ENCODE measurements at places on chromosomes 7 and 10.

GRCh38 chr10:12252882-12253546 is 57.0 kb downstream of the CDC123 start:
- DNase-seq: no peak

DNA sequence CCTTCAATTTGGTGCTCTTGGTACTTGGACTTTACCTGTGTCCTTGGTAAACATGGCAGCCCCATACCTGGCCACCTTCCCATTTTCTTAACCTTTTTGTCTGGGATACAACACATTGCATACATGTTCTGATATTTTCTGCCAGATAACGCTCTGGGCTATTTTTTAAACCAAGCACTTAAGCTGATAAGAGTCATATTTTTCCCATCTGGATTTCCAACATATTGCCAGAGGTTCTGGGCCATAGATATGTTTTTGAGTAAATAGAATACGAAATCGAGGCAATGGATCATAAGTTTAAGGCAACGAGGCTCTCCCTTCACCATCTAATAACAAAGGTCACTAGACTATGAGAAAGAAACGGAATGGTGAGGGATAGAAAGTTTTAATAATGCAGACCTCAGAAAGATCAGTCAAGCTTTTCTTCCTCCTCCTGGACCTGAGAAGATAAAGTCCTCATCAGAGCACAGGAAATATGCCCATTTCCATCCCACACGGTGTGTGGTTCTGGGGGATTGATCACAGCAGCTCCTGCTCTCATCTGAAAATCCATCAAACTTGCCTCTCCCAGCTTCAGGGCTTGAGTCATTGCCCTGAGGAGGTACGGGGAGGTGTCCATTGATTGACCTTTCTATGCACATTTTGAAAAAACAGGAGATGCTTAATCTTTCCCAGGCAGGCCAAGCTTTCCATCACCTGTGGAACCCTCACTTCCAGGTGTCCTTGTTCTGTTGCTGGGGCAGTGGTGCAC is 257.2 kb downstream of the GFRA1 start:
- DNase-seq: no peak

DNA sequence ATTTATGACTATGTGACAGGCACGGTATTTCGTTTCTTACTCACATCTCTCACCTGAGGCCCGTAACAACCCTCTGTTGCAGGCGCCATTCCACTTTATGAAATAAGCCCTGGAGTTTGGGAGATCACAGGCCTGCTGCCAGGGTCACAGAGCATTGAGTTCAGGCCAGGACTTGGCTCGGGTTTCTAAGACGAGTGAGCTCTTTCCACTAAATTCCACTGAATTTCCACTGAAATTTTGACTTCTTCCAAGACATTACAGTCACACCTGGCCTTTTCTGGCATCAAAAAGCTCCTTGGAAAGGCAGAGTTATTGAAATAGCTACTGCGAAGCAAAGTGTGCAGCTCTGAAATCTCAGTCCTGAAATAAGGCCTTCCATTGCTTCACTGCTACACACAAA is 282.8 kb upstream of the MGMT start:
- DNase-seq: no peak

DNA sequence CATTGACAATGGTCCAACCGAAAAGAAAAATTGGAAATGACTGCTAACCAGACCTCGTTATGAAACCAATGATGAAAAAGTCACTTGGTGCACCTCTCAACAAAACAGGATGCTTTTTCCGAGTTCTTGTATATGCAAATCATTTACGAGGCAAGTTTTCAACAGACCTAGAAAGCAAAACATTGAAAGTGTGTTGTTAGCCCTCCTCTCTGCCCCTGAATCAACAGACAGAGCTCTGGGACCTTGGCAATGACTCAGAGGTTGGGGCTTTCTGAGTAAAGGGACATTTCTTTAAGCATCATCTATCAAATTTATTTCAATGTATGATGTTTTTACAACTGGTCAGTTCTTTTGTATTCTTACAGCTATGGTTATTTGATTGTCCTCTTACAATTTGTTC is 16.3 kb upstream of the DKK1 start:
- DNase-seq: no peak

DNA sequence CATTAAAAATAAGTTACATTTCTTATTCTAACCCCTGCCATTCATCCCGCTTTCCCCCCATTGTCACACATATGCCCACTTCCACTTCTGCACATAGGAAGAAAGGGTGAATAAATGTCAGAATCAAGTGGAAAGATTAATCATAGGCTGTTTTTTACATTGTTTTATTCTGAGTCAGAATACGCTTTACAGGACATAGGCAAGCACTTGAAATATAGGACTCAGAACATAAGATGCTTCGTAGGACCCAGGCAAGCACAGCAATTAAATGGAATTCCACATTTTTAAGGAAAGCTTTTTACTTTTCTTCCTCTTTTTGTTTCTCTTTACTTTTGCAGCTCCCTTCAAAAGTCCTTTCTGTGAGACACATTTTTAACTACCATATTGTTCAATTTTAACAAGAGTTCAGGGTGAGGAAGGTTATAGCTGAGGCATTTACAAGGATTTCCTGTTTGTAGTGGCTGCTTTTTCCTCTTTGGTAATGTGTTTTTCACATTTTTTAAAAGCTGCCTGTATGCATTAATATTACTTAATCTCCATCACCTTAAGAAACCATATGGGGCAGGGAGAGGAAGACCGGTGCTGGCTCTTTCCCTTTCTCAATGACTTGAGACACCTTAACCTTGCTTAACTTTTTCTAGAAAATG is 130.0 kb downstream of the TES start:
- DNase-seq: no peak

GRCh38 chr7:130444234-130444633 is 3.4 kb upstream of the CEP41 start:
- DNase-seq: no peak

GRCh38 chr10:123772645-123773508 is 106.7 kb downstream of the GPR26 start:
- no peak for DNase-seq

DNA sequence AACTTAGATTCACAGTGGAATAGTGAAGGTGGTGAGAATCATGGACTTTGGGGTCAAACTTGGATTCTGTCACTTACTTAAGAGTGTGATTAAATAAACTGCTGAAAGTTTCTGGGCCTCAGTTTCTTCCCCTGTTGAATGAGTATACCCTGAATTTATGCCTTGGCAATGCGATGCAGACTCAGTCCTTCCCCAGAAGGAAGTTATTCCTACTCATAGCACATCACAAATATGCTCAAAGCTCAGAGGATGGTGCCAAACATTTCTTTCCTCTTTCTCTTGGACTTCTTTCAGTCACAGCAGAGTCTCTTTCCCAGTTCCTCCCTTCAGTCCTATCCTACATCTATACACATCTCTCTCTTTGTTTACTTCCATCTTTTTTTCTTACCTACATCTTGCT is 45.1 kb downstream of the ASB4 start:
- no peak for DNase-seq

DNA sequence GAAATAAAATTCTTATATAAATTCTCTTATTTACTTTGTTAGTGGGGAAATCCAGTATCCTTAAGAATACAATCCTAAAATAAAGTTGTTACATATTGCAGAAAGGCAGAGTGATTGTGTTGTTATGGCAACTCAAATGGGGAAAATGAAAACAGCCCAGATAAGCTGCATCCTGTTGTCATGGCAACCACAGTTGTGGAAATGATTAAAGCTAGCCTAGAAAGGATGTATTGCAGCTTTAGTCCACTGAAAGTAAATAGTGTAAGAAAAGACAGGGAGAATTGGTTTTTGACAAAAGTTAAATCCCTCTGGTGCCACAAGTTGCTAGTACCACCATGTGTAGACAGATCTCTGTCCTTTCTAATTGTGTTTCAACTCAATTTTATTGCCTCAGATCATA is 43.2 kb downstream of the BTRC start:
- peak; percentile 22 for DNase-seq

- peak; percentile 77 for DNase-seq
These were observed 14.6 kb downstream of the EPC1 start for GRCh38 chr10:32332299-32332750.

GRCh38 chr7:158827411-158828132 is 1.7 kb downstream of the ESYT2 start:
- peak; percentile 51 for DNase-seq

- DNase-seq: peak; percentile 79
These were observed 338.3 kb downstream of the CXCL12 start for GRCh38 chr10:44046605-44047004.

DNA sequence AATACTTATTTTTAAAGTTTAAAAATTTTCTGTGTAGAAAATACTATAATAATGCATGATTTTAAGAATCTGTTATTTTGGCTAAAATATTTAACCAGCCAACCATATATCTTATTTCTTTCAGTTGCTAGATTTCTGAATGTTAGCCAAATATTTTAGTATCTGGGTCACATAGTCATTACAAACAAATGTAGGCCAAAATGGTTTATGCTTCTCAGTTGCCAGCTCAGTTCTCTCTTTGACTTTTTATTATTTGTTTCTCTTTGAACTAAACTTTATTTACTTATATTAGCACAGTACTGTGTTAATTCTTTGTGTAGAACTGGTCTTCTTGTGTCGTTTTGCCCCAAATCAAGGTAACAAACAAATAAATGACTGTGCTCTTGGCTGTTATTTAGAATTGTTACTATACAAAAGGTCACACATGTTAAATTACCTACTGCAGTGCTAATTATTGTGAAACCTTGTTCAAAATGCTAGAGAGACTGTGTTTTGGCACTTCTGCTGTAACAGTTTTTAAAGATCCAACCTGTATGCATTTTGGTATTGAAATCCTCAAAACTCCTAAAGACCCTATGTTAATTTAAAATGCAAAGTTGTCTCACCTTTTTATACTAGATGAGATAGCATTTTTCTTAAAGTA is 39.8 kb downstream of the ZEB1 start:
- no peak for DNase-seq

DNA sequence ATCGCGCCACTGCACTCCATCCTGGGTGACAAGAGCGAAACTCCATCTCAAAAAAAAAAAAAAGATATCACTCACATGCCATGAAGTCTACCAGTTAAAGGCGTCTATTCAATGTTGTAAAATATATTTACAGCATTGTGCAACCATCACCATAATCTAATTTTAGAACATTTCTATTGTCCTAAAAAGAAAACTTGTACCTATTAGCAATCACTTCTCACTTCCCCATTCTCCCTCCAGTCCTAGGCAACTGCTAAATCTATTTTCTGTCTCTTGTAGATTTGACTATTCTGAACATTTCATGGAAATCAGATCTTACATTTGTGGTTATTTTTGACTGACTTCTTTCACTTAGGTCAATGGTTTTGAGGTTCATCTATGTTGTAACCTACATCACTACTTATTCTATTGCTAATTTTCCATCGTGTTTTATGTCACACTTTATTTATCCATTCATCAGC is 25.2 kb upstream of the OTUD1 start:
- DNase-seq: no peak

DNA sequence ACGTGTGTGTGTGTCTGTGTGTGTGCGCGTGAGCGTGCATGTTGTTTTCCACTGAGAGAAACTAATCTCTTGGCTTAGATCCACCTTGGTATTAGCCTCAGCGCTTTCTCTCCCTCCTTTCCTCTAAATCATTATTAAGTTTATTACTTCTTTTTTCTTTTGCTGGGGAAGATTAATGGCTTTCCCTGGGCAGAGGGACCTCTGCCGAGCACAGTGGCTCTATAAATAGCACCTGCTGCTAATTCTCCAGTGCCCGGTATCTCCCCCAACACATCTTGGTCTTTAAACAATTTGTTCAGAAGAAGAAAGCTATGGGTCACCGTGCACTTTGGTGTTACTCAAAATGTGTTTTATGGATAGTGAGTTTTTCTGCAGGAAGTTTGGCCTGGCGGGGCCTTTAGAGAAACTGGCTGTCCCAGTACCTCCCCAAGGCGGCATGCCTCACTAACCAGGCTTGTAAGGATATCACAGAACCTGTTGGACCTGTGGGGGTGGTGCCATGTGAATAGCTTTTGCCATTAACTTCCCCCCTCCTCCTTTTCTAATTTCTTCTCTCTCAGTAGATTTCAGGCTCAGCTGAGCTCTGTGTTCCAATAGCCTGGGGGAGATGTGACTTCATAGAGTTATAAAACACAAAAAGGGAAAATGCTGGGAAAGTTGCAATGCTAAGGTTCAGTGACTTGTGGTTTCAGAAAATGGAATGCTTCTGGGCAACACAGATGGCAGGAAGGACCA is 70.1 kb upstream of the RAB11FIP2 start:
- peak; percentile 16 for DNase-seq

DNA sequence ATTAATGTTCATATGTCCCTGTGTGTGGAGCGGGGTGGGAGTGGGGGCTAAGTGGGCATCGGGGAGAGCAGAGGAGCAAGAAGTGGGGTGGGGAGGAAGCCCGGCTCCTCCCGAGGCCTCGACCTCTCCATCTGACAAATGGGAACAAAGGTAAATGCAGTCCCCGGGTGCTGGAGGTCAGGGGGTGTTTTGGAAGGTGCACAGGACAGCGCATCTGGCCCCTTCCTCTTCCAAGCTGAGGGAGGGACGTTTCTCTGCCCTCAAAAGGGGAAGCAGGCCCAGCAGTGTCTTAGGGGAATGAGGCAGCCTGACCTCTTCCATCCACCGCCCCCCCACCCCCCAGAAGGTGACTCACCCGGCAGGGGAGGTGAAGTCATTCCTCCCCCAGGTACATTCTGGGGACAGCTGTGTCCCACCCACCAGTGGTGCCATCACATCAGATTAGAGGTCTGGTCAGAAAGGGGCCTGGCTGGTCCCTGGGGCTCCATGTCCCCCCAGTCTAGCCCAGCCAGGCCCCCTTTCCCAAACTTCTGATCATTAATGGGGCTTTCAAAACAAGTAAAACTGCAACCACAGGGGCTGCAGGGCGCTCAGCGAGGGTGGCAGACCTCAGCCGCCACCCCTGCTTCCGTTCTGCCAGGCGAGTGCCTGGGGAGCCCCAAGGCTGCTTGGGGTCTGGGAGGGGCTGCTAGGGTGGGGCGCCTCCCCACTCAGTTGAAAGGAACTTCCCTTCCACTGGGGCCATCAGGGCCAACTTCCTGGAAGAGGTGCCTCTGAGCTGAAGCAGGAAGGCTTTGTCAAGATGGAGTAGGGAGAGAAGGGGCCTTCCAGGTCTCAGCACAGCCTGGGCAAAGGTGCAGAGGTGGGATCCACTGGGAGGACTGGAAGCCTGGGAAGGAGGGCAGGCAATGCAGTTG is 10.8 kb downstream of the LFNG start:
- peak; percentile 51 for DNase-seq
